ENCODE measurements at places on chromosomes 4 and X. TPM values are rescaled to one million over a fixed set of nuclear protein-coding genes. Genes with fewer than 3 reads are reported as not detected.

The INPP4B gene
- 0.81 TPM for polyA plus RNA-seq

DNA sequence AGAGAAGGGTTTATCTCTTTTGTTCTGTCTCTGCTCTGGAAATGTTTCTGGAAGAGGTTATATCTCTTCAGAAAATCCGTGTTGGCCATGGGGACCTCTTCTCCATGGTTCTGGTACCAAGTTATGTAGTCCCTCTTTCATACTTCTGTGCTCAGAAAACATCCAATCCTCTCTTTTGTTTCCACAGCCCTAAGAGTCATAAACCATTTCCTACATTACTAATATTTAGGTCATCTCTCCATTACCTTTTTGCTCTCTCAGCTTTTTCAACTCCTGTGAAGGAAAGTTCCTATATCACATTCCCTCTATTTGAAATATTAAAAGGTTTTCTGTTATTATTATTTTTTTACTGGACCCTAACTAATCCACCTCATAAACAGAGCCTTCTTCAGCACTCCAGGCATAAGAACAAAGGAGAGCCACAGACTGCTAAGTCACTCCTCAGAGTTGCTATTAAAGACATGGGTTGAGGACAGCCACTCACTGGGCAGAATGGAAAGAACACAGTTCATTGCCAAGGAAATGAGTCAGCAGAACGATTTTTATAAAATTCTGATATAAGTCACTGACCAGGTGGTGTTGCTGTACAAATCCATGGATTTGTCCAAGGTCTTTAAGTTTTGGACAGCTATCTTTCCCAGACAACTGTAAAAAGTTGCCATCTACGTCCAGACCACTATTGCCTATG is 122.4 kb upstream of the NPY2R start:
- no peaks in the 10 kb centered on the region for H3K27me3 ChIP-seq
- no peaks in the 10 kb centered on the region for H3K36me3 ChIP-seq
- H3K4me3 ChIP-seq, result no peak overlapping the region
- no peaks in the 10 kb centered on the region for H3K4me1 ChIP-seq
- no peak overlapping the region for H3K27ac ChIP-seq
- DNase-seq, result no peak

DNA sequence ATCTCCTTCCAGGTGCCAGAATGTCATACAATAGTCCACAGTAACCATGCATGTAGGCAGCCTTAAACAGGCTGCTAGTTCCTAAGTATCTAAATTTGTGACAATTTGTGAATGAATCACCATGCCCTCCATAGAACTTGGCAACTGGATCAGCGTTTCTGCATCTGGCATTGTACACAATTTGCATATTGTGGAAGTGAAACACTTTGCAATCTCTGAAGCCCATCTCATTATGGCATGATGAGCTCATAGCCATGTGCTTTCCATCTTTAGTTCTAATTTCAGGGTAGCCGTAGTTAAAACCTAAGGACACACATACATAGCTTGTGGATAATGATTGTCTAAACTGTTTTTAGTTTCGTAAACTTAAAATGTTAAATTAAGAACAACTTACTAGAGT is 573.6 kb downstream of the PPP4R3C start:
- H3K4me3 ChIP-seq, result no peak overlapping the region
- H3K27ac ChIP-seq, result no peak overlapping the region
- no peaks in the 10 kb centered on the region for H3K36me3 ChIP-seq
- DNase-seq, result no peak

The SH3TC1 gene
- 3.4 TPM for polyA plus RNA-seq

GRCh38 chr4:48762408-48762807 is 17.7 kb downstream of the FRYL start:
- peaks cover 63% of the 10 kb centered on the region for H3K4me1 ChIP-seq
- H3K36me3 ChIP-seq, result no peaks in the 10 kb centered on the region
- no peaks in the 10 kb centered on the region for H3K27me3 ChIP-seq
- H3K27ac ChIP-seq, result peak overlapping the region; percentile 17

The GLRB gene
- polyA plus RNA-seq, result not detected

DNA sequence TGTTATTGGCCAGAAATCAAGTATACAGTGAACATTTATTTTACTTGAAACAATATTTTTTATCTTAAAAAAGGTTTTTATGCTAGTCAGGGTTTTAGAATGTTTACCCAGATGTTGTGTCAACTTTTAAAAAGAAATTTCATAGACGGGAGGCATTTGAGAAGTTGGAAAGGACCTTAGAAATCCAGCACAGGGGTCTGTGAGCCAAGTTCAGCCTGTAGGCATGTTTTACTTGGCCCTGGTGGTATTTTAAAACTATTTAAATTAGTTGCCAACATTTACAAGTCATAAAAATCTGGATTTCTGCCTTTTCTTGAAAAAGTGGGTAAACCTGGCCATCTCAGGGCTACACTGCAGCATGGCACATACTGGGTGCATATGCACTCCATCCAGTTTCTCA is 25.5 kb upstream of the FHL1 start:
- peaks cover 2% of the 10 kb centered on the region for H3K27me3 ChIP-seq
- H3K4me1 ChIP-seq, result no peaks in the 10 kb centered on the region
- H3K4me3 ChIP-seq, result no peak overlapping the region
- DNase-seq, result no peak
- H3K27ac ChIP-seq, result no peak overlapping the region

DNA sequence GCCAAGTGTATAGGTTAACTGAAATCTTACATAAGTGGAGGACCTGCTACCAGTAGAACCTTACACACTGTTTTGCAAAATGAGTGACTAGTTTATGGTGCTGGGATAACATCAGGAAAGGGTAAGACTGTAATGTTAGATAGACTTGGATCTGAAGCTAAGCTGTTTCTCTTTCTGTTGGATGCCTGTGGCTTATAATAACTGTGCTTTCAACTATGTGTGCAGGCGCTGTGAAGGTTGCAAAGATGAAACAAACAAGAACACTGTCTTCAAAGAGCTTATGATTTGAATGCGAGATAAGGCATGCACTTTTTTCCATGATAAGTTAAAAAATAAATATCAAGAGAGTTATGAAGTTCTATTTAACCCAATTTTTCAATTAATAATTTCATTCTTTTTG is 34.5 kb upstream of the LCORL start:
- no peak overlapping the region for H3K4me3 ChIP-seq
- peaks cover 8% of the 10 kb centered on the region for H3K27me3 ChIP-seq

The MRPL1 gene
- polyA plus RNA-seq, result 33.2 TPM

DNA sequence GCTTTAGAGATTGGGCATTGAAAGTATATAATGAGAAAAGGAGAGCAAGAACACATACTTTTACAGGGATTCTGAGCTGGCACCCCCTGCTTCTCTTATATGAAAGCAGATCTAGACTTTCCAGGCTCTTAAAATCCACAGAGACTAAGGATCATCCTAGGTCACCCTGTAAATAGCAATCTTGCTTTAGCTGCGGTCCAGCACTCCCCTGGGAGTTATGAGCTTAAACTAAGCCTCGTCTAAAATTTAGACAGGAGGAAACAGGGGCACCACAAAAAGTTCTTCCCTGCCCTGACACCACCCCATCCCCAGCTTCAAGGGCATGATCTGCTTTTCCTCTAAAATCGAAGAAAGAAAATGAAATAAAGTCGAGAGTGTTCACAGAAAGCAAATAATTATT is 143.3 kb upstream of the KCNIP4 start:
- no peak for DNase-seq
- H3K36me3 ChIP-seq, result no peaks in the 10 kb centered on the region
- H3K4me3 ChIP-seq, result no peak overlapping the region

DNA sequence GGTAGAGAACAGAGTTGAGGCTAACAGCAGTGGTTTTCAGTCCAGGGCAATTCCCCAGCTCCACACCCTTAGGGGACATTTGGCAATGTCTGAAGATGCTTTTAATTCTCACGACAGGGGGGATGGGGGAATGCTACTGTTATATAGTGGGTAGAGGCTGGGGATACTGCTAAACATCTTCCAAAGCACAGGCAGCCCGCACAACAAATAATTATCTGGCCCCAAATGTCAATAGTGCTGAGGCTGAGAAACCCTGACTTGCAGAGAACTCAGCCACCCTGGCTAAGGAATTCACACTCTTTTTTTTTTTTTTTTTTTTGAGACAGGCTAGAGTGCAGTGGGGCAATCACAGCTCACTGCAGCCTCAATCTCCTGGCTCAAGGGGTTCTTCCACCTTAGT is 60.6 kb downstream of the POLR2B start:
- H3K27ac ChIP-seq, result peak overlapping the region; percentile 59
- H3K36me3 ChIP-seq, result no peaks in the 10 kb centered on the region
- no peak overlapping the region for H3K4me3 ChIP-seq
- H3K27me3 ChIP-seq, result peaks cover 1% of the 10 kb centered on the region

GRCh38 chr4:83381173-83381572 is 46.5 kb upstream of the HPSE start:
- no peak for DNase-seq
- H3K27ac ChIP-seq, result no peak overlapping the region
- peaks cover 11% of the 10 kb centered on the region for H3K36me3 ChIP-seq
- peaks cover 8% of the 10 kb centered on the region for H3K27me3 ChIP-seq
- H3K4me1 ChIP-seq, result no peaks in the 10 kb centered on the region

DNA sequence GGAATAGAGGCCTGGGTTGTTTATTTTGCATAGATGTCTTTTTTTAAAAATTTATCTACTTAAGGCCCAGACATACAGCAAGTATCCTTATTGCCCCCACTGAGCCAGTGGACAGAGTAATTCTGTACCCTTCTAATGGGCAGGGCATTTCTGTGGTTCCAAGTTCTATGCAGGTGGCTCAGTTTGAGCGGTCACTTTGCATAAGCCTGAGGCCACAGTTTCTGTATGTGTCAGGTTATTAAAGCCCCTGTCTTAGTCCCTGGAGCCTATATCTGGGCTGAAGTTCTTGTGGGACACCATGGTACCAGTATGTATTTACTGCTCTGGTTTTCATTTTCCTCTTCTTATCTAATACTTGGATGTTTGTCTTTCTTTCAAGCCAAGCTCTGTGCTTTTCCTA is 168.8 kb downstream of the MID1IP1 start:
- no peak overlapping the region for H3K4me3 ChIP-seq
- H3K4me1 ChIP-seq, result no peaks in the 10 kb centered on the region
- H3K27me3 ChIP-seq, result peaks cover 4% of the 10 kb centered on the region
- DNase-seq, result no peak

- H3K4me1 ChIP-seq, result no peaks in the 10 kb centered on the region
- DNase-seq, result no peak
- H3K36me3 ChIP-seq, result no peaks in the 10 kb centered on the region
- no peak overlapping the region for H3K27ac ChIP-seq
- no peak overlapping the region for H3K4me3 ChIP-seq
- H3K27me3 ChIP-seq, result no peaks in the 10 kb centered on the region
Measured at GRCh38 chr4:150229520-150229919, 151.3 kb downstream of the DCLK2 start.

GRCh38 chr4:25439918-25440477 is 62.9 kb downstream of the ANAPC4 start:
- H3K27ac ChIP-seq, result no peak overlapping the region
- H3K4me3 ChIP-seq, result no peak overlapping the region
- peak; percentile 29 for DNase-seq
- H3K27me3 ChIP-seq, result no peaks in the 10 kb centered on the region
- no peaks in the 10 kb centered on the region for H3K4me1 ChIP-seq

- no peak for DNase-seq
- H3K4me3 ChIP-seq, result no peak overlapping the region
- no peaks in the 10 kb centered on the region for H3K36me3 ChIP-seq
- no peak overlapping the region for H3K27ac ChIP-seq
- no peaks in the 10 kb centered on the region for H3K4me1 ChIP-seq
- H3K27me3 ChIP-seq, result peaks cover 3% of the 10 kb centered on the region
Measured at GRCh38 chr4:66628146-66628545, 917.2 kb downstream of the CENPC start.

GRCh38 chr4:76061982-76062381 is 12.5 kb upstream of the ART3 start:
- H3K27ac ChIP-seq, result no peak overlapping the region
- no peaks in the 10 kb centered on the region for H3K4me1 ChIP-seq
- no peak for DNase-seq
- H3K36me3 ChIP-seq, result no peaks in the 10 kb centered on the region

DNA sequence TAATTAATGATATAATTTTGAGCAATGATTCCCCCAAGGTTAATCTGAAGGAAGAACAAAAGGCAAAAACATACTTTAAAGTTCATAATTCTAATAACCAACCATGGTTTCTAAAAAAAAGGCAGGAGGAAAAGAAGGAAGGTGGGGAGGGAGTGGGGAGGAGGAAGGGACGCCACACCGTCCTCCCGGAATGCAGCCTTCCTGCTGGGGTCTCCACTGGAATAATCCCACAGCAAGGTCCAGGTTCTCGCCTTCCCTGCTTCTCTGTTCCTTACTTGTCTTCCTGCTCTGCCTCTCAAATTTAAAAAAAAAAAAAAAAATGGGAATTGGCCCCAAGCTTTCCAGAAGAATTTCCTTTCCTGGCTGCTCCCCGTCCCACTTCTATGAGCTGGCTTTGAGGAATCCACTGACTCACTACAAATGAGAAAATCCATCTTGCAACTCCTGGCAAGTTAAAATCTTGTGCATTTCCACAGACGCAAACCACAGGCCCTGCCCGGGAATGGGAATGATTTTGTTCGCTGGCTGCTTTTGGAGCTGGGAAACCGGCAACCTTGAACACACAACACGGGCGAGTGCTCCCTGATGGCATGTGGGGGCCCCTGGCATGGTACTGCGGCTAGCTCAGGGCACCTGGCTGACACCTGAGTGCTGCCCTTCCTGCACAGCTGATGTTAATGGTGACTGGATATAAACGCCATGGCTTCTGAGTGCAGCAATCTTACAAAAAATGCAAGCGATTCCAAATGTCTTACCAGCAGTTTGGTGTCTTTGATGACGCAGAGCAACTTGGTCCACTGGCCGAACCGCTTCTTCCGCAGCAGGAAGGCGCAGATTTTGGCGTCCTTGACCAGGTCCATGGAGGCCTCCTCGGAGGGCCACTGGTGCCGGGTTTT is 97.0 kb downstream of the AFAP1 start:
- peaks cover 9% of the 10 kb centered on the region for H3K4me1 ChIP-seq
- no peak overlapping the region for H3K27ac ChIP-seq
- H3K4me3 ChIP-seq, result no peak overlapping the region
- H3K36me3 ChIP-seq, result peaks cover 5% of the 10 kb centered on the region

The SRPX2 gene
- not detected for polyA plus RNA-seq

The POU3F4 gene
- not detected for polyA plus RNA-seq

GRCh38 chr4:139783741-139784484 is 118.3 kb downstream of the MGST2 start:
- DNase-seq, result no peak
- H3K36me3 ChIP-seq, result no peaks in the 10 kb centered on the region
- H3K27ac ChIP-seq, result no peak overlapping the region
- H3K4me1 ChIP-seq, result peaks cover 9% of the 10 kb centered on the region
- no peak overlapping the region for H3K4me3 ChIP-seq
- H3K27me3 ChIP-seq, result no peaks in the 10 kb centered on the region

DNA sequence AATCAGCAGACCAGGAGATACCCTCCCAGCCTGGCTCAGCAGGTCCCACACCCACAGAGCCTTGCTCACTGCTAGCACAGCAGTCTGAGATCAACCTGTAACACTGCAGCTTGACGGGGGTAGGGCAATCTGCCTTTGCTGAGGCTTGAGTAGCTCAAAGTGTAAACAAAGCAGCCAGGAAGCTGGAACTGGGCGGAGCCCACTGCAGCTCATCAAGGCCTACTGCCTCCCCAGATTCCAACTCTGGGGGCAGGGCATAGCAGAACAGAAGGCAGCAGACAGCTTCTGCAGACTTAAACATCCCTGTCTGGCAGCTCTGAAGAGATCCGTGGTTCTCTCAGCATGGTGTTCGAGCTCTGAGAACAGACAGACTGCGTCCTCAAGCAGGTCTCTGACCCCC is 15.1 kb upstream of the GABRA2 start:
- H3K4me1 ChIP-seq, result no peaks in the 10 kb centered on the region
- no peaks in the 10 kb centered on the region for H3K36me3 ChIP-seq
- H3K27ac ChIP-seq, result no peak overlapping the region
- DNase-seq, result no peak

- no peaks in the 10 kb centered on the region for H3K4me1 ChIP-seq
- DNase-seq, result no peak
- no peak overlapping the region for H3K4me3 ChIP-seq
Measured at GRCh38 chr4:4888695-4889094, 29.2 kb downstream of the MSX1 start.

The PASD1 gene
- not detected for polyA plus RNA-seq
